ENCODE measurements at places on chromosomes 4 and X.

DNA sequence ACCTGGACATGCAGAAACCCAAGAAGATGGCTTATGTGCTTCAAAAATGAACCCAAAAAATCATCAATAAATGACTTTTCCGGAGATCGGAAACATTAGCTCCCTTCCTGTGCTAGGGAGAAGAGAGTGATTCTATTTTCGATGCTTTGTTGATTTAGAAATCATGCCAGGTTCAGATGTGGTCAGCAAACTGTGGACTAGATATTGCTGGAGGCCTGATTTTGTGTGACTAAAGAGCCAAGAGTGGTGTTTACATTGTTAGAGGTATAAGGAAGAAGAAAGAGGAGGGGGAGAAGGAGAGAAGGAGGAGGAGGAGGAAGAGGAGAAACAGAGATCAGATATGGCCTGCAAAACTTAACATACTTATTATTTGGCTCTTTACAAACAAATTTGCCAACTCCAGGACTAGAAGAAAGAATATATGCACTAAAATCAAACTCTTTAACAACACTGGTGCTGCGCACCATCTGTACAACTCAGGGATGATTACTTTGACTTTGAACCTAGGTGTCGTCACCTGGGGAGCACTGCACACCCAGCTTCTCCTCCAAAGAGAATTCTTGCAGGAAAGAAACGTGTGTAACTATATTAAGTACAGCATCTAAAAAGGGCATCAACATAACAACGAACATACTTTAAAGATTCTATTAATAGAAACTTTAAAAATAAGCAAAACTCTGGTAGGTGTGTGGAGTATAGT, 664.9 kb upstream of the LCORL start:
- no peak for DNase-seq
- no peak overlapping the region for H3K27ac ChIP-seq
- no peaks in the 10 kb centered on the region for H3K36me3 ChIP-seq

DNA sequence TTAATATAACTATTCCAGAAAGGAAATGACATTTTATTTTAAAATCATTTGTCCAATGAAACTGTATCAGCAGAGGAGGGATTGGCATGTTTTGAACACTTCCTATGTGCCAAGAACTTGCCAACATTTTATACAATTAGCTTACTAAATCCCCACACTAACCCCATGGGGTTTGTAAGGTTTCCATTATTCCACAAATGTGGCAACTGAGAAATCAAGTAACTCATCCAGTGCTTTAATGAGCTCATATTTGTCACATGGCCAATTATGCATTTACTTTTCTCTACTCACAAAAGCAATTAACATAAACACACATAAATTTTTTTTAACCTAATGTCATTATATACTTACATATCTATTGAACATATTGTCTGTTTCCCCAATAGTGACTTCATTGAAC, 37.3 kb downstream of the MANBA start:
- DNase-seq, result no peak
- no peaks in the 10 kb centered on the region for H3K27me3 ChIP-seq
- no peak overlapping the region for H3K27ac ChIP-seq
- H3K4me1 ChIP-seq, result no peaks in the 10 kb centered on the region
- H3K4me3 ChIP-seq, result no peak overlapping the region
- no peaks in the 10 kb centered on the region for H3K36me3 ChIP-seq

DNA sequence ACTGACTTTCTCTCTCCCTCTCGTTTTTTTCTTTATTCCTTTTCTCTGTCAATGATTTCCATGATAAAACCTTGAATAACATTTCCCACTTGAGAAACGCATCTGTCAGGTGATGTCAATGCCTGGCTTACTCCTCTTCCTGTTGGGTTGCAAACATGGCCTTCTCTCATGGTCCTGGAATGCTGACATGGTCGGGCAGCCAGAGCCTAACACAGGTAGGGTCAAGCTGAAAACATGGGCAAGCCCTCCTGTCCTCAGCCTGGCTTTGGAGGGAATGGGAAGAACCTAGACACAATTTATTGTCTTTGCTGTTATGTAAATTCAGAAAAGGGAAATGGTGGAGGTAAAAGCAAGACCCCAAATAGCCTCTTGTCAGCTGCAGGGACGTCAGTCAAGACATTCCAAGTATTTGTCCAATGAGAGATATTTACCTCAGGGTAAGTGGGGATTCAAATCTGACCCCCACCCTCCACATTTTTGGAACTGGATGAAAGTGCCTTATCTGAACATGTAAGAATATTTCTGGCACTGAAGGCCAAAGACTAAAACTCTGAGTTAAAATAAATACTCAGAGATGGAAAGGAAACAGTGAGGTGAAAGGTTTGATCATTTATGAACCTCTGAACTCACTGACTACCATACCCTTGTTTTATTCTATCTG, 473.8 kb downstream of the SPRY1 start:
- H3K27ac ChIP-seq, result no peak overlapping the region
- H3K27me3 ChIP-seq, result no peaks in the 10 kb centered on the region
- H3K4me1 ChIP-seq, result no peaks in the 10 kb centered on the region
- no peaks in the 10 kb centered on the region for H3K36me3 ChIP-seq

DNA sequence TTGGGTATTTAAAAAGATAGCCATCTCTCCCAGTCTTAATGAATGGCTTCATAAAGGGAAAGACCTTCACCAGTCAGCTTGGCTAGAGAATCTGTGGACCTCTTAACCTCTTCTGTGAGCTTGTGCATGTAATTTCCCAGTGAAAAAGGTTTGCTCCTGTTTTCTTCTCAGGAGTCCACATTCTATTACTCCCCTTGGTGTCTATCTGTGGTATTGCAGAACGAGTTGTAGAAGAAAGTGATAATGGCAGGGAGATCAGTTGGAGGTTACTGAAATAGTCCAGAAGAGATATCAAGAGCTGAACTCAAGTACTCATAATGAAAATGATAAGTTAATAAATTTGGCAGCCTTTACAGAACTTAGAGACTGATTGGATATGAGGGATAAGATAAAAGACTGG, 16.5 kb upstream of the VAMP7 start:
- H3K36me3 ChIP-seq, result no peaks in the 10 kb centered on the region
- no peak for DNase-seq
- H3K4me1 ChIP-seq, result no peaks in the 10 kb centered on the region
- H3K27me3 ChIP-seq, result peaks cover 4% of the 10 kb centered on the region

GRCh38 chr4:66590488-66591215, 920.4 kb upstream of the EPHA5 start:
- H3K4me1 ChIP-seq, result no peaks in the 10 kb centered on the region
- H3K4me3 ChIP-seq, result no peak overlapping the region
- no peaks in the 10 kb centered on the region for H3K27me3 ChIP-seq
- no peak for DNase-seq

Data from Panc1 (cell line).